ENCODE measurements at places on chromosomes 2 and 18.

GRCh38 chr18:78496079-78496478, 483.5 kb upstream of the SALL3 start:
- DNase-seq = no peak

GRCh38 chr18:69567813-69568488, 167.3 kb downstream of the DOK6 start:
- DNase-seq = no peak

- DNase-seq = no peak
Measured at GRCh38 chr2:238922435-238922834, 74.5 kb downstream of the TWIST2 start.

DNA sequence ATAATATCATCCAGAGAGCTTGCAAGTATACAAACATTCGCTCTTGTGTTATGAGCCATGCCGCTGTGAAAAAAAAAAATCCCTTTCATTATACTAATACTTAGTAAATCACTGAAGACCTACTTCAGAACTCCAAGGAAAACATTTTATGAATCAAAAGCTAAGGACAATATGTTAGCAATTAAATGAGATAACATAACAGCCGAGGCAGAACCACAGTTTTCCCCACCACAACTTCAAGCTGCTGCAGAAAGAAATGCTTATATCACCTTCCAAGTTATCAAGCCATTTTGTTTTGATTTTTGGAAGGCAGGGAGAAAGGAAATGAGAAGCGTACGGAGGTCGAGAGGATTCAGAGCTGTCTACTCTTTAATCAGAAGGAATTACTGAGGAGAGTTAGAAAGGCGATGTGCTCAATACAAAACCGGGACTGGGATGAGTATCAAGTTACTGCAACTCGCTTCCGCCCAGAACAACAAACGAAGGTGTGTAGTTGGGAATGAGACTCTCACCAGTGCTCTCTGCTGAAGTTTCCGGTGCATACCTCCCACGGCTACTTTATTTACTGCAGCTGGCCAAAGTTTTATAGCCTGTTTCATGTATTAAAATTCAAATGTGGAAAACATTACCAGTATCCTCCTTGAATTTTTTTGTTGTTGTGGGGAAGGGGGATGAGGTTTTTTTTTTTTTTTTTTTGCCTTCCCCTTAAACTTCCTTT, 292.2 kb upstream of the CCDC68 start:
- no peak for DNase-seq

- DNase-seq = no peak
Measured at GRCh38 chr2:11558214-11558886, 24.5 kb downstream of the GREB1 start.

DNA sequence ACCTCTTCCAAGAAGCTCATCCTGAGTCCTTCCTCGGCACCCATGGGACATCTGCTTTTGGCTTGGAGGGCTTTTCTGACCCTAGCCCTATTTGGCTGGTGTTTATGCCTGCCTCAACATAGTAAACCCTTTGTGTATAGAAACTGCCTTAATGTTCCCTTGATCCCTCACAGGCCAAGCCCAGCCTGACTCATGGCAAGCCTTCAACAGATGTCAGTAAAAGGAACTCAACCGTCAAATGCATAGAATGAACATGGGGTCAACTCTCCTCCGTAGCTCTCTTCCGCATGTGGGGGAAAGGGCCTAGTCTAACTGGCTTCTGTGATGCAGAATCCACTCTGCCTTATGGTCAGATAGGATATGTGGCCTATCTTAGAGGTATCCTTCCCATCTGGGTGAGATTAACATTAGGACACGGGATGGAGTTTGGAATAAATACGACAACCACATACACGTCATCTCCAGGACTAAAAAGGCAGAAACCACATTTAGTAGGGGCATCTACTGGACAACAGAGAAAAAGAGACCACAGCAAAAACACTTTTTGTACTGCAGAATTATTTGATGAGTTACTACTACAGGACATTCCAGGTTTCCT, 2.5 kb upstream of the NPAS2 start:
- no peak for DNase-seq

GRCh38 chr2:215843579-215843978, 169.8 kb downstream of the MREG start:
- DNase-seq = no peak

- no peak for DNase-seq
Measured at GRCh38 chr2:137942037-137942832, 22.0 kb upstream of the HNMT start.

DNA sequence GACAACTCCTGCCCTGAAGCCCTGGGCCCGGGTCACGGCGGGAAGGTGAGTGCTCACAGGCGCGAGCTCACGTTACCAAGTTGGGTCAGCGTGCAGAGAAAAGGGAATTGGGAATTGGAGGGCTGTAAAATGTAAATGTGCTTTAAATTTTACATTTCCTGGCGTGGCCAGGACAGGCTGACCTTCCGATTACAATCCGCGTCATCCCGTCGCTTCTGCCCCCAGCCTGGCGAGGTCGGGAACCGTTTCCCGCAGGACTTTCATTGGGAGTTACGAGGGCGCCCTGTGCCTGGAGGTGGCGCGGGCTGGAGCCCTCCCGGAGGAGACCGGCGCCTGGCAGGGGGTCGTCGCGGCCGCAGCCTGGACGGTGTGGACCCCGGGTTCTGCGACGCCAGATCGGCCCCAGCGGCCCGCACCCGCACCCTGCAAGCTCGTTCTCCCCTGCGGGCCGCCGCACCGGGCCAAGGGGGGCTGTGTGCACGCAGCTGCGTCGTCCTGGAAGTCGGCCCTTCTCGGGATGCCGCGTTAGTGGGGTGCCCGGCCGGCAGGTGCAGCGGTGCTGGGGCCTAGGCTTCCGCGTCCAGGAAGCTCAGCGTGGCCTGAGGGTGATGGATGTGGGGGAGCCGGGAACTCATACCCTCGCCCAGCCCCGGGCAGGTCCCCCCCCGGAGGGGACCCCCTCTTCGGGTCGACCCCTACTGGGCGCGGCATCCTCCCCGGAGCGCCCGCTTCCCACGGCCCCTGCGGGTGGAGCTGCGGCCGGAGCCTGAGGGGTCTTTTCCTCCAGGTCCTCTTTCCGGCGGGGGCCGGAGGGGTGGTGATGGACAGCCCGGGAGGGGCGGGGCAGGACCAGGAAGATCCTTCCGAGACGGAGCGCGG, 63.9 kb downstream of the LRRFIP1 start:
- no peak for DNase-seq

DNA sequence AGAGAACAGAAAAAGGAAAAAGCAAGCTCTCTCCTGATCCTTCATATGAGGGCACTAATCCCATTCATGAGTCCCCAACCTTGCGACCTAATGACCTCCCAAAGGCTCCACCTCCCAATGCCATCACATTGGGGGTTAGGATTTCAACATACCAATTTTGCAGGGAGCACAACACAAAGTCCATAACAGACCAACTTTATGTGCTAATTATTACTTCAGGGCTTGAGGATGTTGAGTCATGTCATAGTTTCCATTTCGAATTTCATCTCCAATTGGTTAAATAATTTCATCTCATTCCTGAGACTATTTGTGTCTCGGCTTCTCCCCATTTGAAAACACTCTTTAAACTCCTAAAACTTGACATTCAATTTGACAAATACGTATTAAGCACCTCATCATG, 69.9 kb upstream of the KLF7 start:
- no peak for DNase-seq

- DNase-seq = no peak
Measured at GRCh38 chr2:75100011-75100800, 99.1 kb downstream of the TACR1 start.

DNA sequence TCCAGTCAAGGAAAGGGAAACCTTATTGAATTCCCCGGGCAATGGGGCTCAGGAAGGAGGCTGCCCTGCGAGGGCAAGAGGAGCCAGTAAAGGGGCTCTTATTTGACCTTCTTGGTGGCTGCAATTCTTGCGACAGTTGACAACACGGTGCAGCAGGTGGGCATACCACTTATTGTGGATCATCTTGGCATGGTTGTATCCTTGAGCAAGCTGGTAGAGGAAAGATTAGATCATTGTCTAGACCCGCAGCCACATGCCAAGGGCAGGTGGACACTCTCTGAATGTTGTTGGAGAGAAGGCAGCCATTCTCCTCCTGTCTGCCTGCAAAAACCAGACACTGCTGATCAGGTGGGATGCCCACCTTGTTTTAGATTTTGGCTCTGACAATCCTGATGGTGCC, 170.2 kb upstream of the CHST9 start:
- DNase-seq = no peak

DNA sequence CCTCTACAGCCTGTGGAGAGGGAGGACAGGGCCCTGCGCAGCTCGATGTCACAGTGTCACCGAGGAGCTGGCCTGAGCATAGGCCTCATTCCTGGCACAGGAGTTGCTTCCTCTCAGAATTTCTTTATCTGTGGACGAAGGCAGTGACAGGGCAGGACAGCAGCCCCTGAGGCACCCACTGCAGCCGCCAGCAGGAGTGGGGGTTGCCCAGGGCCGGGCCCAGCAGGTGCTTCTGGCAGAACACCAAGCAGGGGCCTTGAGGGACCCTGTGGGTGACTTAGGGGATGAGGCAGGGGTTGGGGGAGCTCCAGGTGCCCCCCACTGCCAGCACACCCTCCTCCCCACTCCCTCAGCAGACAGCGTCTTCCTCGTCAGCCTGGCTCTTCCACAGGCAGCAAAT, 290.0 kb downstream of the PHLPP1 start:
- no peak for DNase-seq

GRCh38 chr18:61946449-61946848, 53.6 kb upstream of the RNF152 start:
- DNase-seq = no peak

DNA sequence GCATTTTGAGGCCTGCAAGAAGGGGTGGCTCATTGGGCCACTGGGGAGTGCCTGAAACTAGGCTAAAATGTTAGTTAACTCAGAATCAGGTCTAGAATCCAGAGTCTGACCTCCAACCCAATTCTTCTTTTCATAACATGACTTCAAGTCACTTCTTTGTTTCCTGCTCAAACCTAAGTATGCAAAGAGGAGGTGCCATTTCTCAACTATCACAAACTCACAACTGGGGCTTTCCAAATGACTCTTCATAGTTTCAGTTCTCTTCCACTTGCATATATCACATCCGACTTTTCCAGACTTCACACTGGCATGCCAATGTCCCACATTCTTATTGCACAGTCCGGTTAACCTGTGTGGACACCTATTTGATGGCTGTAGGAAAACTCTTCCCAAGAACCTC, 211.6 kb downstream of the TCF4 start:
- DNase-seq = no peak

DNA sequence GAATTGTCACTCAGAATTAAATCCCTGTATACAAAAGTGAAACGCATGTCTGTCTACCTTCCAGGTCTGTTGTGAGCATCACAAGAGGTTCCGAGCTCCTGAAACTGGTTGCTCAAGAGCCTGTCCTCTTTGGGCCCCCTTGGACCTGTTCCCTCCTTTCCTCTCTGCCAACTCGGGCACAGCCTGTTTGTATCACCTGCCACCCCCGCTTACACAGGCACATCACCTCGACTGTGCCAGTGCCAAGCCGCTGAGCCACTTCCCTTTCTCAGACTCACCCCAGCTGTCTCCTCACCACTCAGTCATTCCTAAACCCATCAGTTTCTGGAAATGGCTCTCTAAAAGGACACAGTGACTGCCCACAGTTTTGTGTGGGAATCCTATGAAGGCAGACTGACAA, 3.1 kb downstream of the EFR3B start:
- DNase-seq = no peak

- no peak for DNase-seq
Measured at GRCh38 chr18:33781429-33781828, 203.4 kb downstream of the ASXL3 start.

- no peak for DNase-seq
Measured at GRCh38 chr2:72934683-72935610, 17.6 kb downstream of the EMX1 start.

GRCh38 chr18:25982961-25983360, 107.5 kb downstream of the SS18 start:
- no peak for DNase-seq

DNA sequence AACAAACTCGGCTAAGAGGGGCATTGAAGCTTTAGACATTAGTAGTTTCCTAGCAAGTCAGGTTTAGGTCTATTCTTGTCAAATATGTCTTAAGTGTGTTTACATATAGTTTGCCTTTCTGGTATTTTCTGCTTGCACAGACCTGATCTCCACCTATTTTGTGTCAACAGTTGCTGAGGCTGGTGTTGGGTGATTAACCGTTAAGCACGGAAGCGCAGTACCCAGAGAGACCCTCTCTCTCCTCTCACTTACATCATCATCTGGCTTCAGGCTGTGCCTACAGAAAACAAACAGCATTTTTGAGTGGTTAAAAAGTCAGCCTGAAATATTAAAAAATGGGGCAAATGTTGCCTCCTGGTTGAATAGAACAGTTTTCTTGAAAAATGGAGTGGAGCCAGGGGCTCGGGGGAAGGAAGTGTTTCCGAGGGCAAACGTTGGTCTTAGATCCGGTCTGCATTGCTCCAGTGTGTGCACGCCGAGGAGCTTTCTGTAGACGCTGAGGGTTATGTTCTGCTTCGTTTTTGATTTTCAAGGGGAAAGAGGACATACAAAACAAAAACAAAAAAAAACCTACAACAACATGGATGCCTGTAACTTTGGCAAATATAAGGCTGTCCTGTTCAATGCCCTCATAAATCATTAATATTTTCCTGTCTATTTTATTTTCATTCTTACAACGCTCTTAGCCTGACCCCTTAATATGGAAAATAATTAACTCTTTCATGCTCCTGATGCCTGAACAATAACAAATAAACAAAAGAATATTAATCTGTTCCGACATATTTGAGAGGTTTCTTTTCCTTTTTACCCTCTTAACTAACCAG, 120.8 kb downstream of the MEIS1 start:
- DNase-seq = no peak

DNA sequence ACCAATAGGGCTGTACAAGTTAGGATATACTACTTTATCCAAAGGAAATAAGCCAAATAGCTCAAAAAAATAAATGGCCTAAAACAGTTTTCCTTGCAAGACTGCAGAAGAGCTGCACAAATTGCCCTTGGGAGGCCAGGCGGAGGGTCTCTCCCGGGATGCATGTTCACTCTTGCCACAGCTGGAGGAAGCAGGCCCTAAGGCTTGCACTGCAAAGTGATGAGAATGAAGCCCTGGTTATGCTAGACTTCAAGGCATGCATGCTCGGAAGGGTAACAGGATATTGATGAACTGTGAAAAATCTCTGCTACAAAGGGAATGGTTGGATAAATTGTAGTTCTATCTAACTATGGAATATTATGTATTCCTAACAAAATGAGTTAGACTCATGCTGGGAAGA, 27.5 kb upstream of the LDLRAD4 start:
- no peak for DNase-seq

GRCh38 chr18:79487183-79487800, 91.6 kb downstream of the NFATC1 start:
- DNase-seq = no peak

DNA sequence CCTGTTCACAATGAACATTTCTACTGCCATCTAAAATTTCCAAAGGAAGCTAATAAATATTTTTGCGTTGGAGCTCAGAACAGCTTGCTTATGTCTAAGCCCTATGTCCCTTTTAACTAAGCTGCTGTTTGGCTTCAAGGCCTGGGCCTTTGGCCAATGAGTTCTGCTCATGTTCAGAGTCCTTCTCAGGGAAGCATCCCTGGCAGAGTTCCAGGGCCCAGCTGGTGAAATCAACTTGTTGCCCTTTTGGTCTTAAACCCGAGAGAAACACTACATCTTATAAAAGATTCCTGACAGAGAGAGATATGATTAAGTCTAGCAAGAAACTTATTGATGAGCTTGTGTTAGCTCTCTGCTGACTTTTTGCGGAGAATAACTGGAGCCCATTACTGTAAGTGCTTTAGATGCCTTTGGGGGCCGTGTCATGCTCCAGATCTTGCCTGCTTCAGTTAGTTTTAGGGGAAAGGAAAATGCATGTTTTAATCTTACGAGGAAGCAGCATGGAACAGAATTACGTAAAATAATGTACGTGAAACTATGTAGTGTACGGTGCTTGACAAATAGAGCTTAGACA, 102.5 kb upstream of the NOSTRIN start:
- no peak for DNase-seq

- DNase-seq = no peak
Measured at GRCh38 chr2:108637304-108637669, 82.0 kb upstream of the RANBP2 start.

Measured in NCI-H2081 treated with DMSO at 0.1 percent for 48 hours (cell line).